ENCODE measurements at places on chromosomes 3 and 15.
A peak's percentile ranks its signal among the peaks of the same experiment; 100 is the strongest.

- peaks cover 20% of the 10 kb centered on the region for H3K4me1 ChIP-seq
- H3K27ac ChIP-seq = peak within 1 kb of the TSS; percentile 73
- DNase-seq = peak; percentile 78
- no peaks in the 10 kb centered on the region for H3K27me3 ChIP-seq
Measured at GRCh38 chr15:79310985-79311900, at the start of gene TMED3. TMED3 (plus strand) TSS chr15:79311112; CDS start chr15:79311250, 138 bp downstream.

GRCh38 chr3:182331341-182331740 lies 462.0 kb upstream of the ATP11B start:
- no peak overlapping the region for H3K27ac ChIP-seq
- H3K36me3 ChIP-seq = no peaks in the 10 kb centered on the region
- H3K4me3 ChIP-seq = no peak overlapping the region
- H3K4me1 ChIP-seq = no peaks in the 10 kb centered on the region
- DNase-seq = no peak

GRCh38 chr15:55248895-55249294 lies 40.7 kb downstream of the RAB27A start:
- no peak overlapping the region for H3K4me3 ChIP-seq
- DNase-seq = no peak
- no peaks in the 10 kb centered on the region for H3K27me3 ChIP-seq
- no peaks in the 10 kb centered on the region for H3K36me3 ChIP-seq

DNA sequence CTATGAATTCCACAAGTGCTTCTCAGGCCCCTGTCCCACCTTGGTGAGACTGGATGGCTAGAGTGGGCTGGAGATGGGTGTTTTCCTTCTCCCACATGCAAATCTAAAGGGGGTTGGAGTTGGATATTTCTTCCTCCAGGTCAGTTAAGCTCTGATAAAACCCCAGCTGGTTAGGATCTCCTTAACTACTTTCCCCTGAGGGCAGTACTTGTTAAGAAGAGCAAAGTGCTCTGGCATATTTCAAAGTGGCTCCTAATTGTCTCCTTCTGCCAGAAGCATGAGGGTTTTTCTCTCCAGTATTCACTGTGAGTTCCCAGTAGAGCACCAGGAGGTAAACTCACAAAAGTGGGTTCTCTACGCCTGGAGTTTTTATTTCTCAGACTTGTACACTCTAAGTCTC lies 31.4 kb downstream of the COL6A6 start:
- H3K4me1 ChIP-seq = no peaks in the 10 kb centered on the region
- no peak overlapping the region for H3K27ac ChIP-seq
- no peaks in the 10 kb centered on the region for H3K27me3 ChIP-seq

GRCh38 chr3:126620738-126621137 lies 34.2 kb downstream of the TXNRD3 start:
- no peaks in the 10 kb centered on the region for H3K36me3 ChIP-seq
- no peak overlapping the region for H3K27ac ChIP-seq
- H3K4me3 ChIP-seq = no peak overlapping the region
- no peaks in the 10 kb centered on the region for H3K27me3 ChIP-seq

GRCh38 chr3:184230603-184231528 lies 1.5 kb downstream of the VWA5B2 start:
- H3K27ac ChIP-seq = no peak overlapping the region
- no peaks in the 10 kb centered on the region for H3K4me1 ChIP-seq
- no peak overlapping the region for H3K4me3 ChIP-seq
- DNase-seq = no peak

DNA sequence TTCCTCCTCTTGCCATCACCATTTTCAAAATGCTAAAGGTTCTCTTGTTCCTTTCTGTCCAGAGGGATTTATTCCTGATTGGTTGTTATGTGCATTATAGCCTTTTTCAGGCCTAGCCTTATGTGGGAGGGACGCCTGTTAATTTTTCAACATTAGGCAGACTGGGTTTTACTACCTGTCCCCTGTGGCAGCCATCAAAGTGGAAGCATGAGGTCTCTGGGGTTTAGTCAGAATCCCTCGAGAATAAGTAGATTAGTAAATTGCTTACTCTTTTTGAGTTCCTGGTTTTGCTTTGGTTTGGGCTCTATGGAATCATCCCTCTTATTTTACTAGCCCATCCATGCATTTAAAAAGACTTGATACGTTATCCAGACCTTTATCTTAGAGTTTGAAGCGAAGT lies 32.4 kb downstream of the PAK2 start:
- no peaks in the 10 kb centered on the region for H3K27me3 ChIP-seq
- no peak overlapping the region for H3K4me3 ChIP-seq
- H3K36me3 ChIP-seq = no peaks in the 10 kb centered on the region
- no peak for DNase-seq
- H3K4me1 ChIP-seq = peaks cover 47% of the 10 kb centered on the region
- no peak overlapping the region for H3K27ac ChIP-seq

GRCh38 chr15:40367686-40368611 lies 9.9 kb downstream of the DISP2 start:
- no peak overlapping the region for H3K27ac ChIP-seq
- H3K36me3 ChIP-seq = no peaks in the 10 kb centered on the region
- no peaks in the 10 kb centered on the region for H3K27me3 ChIP-seq
- H3K4me1 ChIP-seq = peaks cover 29% of the 10 kb centered on the region
- peak; percentile 87 for DNase-seq

DNA sequence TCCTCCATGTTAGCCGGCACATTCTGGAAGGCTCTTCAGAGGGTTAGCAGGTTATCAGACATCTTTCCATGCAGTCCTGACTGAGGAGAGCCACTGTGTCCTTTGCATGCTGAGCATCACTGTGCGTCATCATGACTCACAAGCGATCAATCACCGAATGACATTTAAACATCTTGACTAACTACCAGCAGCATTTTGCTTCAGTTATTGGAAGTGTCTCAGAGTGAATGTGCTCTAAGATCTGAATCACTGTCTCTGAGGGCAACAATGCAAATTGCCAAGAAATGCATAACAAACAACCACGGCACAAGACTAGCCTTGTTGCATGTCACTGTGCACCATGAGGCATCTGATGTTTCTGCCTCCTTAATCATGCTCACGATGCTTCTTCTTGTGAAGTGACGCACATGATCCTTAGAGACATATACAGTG lies 18.3 kb upstream of the ATP8B4 start:
- no peaks in the 10 kb centered on the region for H3K36me3 ChIP-seq
- H3K27ac ChIP-seq = no peak overlapping the region
- H3K4me1 ChIP-seq = no peaks in the 10 kb centered on the region

GRCh38 chr3:130044370-130044769 lies 37.3 kb upstream of the ALG1L2 start:
- no peak overlapping the region for H3K4me3 ChIP-seq
- no peaks in the 10 kb centered on the region for H3K27me3 ChIP-seq
- H3K4me1 ChIP-seq = no peaks in the 10 kb centered on the region
- H3K27ac ChIP-seq = no peak overlapping the region

- H3K4me1 ChIP-seq = no peaks in the 10 kb centered on the region
- H3K27me3 ChIP-seq = no peaks in the 10 kb centered on the region
- no peaks in the 10 kb centered on the region for H3K36me3 ChIP-seq
- DNase-seq = no peak
Measured at GRCh38 chr15:95511671-95512070, 818.8 kb upstream of the NR2F2 start.

DNA sequence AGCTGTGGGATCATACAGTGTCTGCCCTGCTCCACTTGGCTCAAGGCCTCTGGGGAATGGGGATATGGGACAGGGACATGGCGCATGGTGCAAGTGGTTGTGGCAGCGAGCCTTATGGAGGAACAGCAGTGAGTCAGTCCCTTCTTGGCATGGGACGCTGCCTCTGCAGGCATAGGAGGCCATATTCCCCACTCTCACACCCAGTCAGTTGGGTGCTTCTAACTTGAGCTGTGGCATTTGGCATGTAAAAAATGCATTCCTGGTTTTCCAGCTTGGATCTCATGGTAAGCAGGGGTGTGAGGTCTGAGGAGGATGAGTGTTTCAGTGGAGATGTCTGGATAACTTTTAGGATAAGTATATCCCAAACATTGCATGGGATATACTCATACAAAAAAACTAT lies 31.6 kb upstream of the UBE2Q2 start:
- no peak overlapping the region for H3K4me3 ChIP-seq
- no peak overlapping the region for H3K27ac ChIP-seq
- no peak for DNase-seq
- H3K27me3 ChIP-seq = no peaks in the 10 kb centered on the region
- H3K36me3 ChIP-seq = no peaks in the 10 kb centered on the region

Data from CD8-positive, alpha-beta memory T cell (primary cell).